ENCODE measurements at places on chromosomes 12 and 14.

GRCh38 chr12:89134213-89134770 is 218.0 kb downstream of the DUSP6 start:
- no peak for DNase-seq

DNA sequence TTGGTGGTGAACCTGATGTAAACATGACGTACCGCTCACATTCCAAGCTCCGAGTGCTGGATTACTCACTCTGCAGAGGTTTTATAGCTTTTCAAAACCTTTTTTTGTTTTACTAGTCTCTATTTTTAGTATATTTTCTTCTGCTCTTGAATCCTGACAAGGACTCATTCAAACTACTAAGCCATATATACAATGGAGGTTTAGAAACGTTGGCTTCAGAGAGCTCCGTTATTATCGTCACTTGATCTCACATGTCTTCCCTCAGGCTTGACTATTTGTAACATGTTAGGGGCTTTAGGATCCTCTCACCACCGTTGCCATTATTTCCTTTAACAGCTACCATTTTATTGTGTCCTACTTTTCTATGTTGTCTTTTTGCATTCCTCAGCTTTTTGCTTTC is 1321.5 kb upstream of the FLRT2 start:
- no peak for DNase-seq

GRCh38 chr12:52371716-52372115 is 4.4 kb upstream of the KRT85 start:
- no peak for DNase-seq

GRCh38 chr14:84850595-84850994 is 679.3 kb upstream of the FLRT2 start:
- DNase-seq, result no peak

DNA sequence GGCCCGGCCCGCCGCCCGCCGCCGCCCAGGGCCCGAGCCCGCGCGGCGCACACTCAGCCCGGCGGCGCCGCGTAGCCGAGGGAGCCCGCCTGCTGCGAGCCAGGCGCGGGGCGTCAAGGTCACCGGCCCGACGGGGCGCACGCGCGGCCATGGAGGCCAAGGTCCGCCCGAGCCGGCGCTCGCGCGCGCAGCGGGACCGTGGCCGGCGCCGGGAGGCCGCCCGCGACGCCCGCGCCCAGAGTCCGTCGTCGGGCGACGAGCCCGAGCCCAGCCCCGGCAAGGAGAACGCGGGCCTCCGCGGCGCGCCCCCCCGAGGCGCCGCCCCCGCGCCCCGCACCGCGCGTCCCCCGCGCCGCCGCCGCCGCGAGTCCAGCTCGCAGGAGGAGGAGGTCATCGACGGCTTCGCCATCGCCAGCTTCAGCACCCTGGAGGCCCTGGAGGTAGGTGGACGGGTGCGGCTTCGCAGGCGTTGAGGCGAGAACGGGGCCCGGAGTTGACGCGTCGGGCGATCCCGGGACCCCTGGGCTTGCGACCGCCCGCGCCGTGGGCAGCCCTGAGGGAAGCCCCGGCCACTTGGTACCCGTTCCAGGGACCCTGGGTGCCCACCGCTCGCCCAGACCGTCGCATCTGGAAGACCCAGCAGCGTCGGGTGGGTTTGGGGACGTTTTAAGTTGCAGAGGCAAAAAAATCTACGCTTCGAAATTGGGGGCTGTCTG is 629 bp downstream of the FBRSL1 start:
- DNase-seq, result peak; percentile 17

Data from foreskin fibroblast (primary cell).